SHP77 (cell line): ENCODE measurements at places on chromosomes 2 and 18.

DNA sequence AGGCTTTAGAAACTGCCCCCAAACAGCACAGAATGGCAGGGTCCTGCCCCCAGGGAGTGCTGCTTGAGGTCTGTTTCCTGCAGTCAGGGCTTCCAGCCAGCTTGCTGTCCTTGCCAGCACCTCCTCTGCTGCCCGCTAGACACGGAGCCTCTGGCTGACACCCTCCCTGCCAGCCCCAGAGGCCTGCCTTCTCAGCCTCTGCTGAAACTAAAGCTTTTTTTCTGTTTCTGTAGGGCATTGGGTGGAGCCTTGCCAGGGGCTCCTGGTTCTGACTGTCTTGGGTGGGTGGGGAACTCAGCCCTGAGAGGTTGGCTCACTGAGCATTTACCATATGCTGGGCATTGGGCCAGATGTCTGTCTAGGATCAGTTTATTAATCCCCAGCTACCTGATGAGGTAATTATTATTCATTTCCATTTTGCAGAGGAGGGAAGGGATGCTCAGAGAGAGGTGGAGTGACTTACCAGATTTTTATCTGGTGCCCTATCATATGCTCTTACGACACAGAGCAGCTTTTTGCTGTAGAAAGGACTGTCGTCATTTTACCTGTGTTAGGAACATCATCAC lies 35.4 kb downstream of the INPP4A start:
- peak; percentile 29 for DNase-seq

- no peak for DNase-seq
Measured at GRCh38 chr2:85393836-85394235, 16.3 kb downstream of the CAPG start.

- no peak for DNase-seq
Measured at GRCh38 chr2:42450136-42450535, 43.6 kb downstream of the KCNG3 start.

DNA sequence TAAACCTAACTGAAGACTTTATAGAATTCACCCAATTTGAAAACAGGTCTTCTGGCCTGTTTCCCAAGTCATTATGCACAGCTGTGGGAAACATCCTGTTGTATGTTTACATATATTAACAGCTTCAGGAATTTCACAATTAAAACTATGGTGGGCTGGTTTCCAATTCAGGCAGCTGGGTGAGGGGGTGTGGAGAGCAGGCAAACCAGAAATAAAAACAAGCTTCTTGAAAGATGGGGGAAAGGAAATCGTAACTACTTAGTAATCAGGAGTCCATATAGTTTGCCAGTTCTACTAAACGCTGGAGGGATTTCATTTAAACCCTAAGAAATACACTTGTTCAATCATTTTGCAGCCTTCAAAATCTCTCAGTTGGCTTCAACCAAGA lies 22.8 kb downstream of the ATP8B1 start:
- no peak for DNase-seq

- peak; percentile 60 for DNase-seq
Measured at GRCh38 chr2:145563741-145564615, 1044.1 kb upstream of the ZEB2 start.

DNA sequence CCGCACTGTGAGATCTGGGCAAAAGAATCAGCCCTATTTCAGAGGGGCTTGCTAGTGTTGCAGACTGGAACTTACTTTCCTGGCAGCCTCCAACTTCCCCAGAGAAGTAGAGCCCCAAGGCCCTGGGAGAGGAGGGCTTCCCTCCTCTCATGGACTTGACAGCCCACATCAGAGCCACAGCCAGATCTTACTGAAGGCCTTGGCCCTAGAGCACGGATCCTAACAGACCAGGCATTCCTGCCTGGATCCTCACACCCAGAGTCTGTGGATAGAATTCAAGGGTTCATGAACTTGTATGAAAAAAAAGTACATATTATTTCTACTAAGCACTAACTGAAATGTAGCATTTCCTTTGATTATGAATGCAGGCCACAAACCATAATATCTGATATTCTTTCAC lies 8.3 kb downstream of the WIPF1 start:
- no peak for DNase-seq

- DNase-seq: no peak
Measured at GRCh38 chr18:22691946-22692710, 241.0 kb upstream of the RBBP8 start.

GRCh38 chr2:108585436-108585835 lies 51.2 kb downstream of the LIMS1 start:
- no peak for DNase-seq

DNA sequence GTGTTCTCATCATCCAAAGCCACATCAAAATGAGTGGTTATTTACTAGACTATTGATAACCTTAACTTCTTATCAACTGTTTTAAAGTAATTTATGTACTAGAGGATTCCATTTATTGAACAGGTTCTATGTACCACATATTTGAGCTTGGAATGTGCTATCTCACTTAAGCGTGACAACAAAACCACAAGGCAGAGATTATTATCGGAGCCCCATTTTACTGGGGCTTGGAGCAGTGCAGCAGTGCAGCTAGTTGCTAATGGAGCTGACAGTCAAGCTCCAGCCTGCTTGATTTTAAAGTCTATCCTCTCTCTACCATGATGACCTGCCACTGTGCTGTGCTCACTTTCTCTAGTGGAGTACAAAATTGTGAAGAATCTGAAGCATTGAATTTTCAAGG lies 24.6 kb downstream of the GCG start:
- DNase-seq: no peak

GRCh38 chr2:36393738-36394256 lies 38.2 kb downstream of the CRIM1 start:
- DNase-seq: no peak
